ENCODE measurements at places on chromosomes 2 and 18.

DNA sequence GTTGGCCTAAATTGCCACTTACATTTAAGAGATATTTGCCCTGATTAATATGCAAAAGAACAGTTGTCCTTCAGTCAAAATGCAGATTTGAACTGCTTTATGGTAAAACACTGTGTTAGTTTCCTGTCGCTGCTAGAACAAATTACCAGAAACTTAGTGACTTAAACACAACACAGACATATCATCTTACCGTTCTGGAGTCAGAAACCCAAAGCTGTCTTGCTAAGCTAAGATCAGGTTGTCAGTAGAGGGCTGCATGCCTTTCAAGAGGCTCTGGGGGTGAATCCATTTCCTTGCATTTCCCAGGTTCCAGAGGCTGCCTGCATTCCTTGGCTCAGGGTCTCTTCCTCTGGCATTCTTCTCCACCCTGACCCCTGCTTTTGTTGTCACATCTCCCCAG lies 149.5 kb downstream of the FAM161A start:
- no peak for DNase-seq

DNA sequence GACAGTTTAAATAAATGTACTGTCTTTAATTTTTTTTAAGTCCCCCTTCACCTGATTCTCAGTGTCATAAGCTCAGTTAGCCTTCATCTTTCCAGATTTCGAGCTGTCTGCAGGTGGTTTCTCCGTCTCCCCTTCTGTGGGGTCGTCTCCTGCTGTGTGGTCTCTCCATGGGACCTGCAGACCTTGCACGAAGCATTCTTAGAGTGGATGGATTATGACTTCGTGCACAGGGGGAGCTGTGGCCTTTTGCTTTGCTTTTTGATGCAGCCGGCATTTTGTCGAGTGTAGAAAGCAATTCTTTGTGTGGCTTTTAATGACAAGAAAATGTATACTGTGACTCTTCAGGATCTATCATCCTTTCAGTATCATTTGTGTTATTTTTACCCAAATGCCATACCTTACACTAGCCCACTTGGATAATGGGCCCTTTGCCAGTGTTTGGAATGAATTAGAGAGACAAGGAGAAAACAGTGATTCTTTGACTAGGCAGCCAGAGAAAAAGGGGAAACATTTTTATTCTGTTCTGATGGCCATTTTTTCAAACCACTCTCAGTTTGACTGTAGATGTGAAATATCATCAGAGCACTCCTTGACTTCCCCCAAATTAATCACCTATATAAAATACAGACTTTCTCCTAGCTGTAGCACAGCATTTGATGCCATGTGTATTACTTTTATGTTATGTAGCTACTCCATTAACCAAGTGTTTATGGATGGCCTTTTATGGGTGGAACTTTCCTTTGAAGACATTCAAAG lies 54.3 kb downstream of the ITGA6 start:
- DNase-seq, result no peak

DNA sequence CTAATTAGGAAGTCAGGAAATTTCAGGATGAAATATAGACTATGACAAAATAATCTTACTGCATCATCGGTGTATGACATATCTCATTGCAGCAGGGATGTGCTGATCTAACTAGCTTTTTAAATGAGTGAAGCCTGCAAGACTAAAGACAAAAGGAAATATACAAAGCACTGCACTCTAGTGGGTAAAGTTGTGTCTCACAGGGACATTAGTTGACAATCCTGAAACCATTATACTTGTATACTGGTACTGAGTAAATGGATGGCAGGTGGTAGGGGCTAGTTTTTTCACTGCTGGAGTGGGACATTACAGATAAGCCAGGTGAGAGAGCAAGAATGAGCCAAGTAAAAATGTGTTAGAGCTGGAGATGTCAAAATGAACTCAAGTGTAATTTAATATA lies 317.5 kb upstream of the RAB6C start:
- no peak for DNase-seq

GRCh38 chr2:158115202-158115767 lies 13.6 kb downstream of the UPP2 start:
- no peak for DNase-seq

GRCh38 chr2:38444247-38444646 lies 67.2 kb upstream of the ATL2 start:
- no peak for DNase-seq

- DNase-seq, result no peak
Observed at GRCh38 chr2:33791625-33792024, 192.5 kb upstream of the FAM98A start.

DNA sequence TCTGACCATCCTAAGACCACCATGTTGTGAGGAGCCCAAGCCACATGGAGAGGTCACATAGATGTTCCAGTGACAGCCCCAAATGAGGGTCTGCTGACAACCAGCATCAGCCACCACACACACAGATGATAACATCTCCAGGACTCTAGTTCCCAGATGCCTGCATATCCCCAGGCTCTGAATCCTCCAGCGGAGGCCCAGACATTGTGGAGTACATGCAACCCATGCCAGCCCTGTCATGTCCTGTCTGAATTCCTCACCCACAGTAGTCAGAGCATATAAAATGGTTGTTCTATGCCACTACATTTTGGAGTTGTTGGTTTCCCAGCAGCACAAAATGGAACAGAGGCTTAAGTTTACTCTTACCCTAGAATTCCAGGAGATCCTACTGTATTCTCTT lies 122.0 kb upstream of the SLC35G4 start:
- no peak for DNase-seq

- DNase-seq, result no peak
Observed at GRCh38 chr2:215060861-215061536, 77.4 kb downstream of the ABCA12 start.

DNA sequence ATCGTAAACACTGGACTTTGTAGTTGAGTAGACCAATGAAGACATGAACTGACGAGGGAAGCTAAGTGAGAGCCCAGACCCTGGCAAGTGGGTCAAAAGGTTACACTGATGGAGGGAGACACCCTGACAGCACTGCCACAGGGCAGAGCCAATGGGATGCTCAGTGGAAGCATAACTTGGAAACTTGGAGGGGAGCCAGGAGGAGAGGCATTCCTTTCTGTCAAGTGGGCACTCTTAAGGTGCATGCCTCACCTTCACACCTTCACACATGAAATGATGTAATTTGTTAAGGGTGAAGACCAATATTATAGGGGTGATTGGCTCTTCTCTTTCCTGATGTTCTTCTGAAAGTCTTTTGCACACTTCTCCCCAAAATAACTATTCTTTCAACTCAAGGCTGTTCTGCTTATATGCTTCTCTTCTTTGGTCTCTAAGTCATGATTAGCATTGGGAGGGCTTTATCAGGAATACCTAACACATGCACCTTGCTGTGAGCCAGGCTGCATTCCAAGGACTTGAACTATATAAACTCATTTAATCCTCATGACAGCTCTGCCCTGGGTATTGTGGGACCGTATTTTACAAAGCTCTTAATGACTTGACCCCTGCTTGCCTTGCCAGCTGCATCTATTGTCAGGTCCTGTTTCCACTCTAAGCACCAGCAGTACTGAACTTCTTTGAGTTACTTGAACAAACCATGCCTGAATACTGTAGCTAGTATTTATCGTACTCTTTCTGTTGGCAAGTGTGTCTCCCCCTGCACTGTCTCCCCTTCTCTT lies 19.0 kb downstream of the RPL37A start:
- DNase-seq, result no peak

DNA sequence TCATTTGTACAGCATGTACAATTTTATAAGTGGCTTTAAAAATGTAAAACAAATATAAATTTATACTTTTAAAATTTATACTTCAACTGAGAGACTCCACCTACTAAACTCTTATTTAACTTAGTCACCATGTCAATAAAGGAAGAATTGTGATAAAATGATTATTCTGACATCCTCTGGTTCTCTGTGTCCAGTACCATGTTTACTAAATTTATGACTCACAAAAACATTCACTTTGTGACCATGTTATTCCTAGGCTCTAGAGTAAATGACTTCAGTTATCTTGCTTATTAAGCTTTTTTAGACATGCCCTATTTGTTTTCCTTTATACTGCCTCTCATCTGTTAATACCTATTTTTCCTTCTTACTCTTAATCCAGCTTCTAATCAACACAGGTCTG lies 959.6 kb upstream of the SLC39A10 start:
- DNase-seq, result no peak

DNA sequence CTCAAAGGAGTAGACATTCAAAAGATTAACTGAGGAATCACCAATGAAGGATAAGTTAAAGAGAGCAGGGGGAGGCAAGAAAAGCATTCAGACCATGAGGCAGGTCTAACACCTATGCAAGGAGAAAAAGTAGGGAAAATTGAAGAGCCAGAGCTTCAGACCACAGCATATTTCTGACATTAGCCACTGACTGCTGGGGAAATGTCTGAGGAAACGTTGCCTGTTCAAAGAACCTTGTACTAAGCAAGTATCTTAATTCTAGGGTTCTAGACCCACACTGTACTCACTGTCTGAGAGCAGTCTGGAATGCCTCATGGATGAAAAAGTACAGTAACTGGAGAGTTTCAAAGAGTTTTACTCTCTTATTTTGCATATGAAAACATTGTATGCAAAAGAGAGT lies 39.5 kb upstream of the TFPI start:
- DNase-seq, result no peak

GRCh38 chr2:17607379-17607778 lies 66.9 kb downstream of the VSNL1 start:
- no peak for DNase-seq

DNA sequence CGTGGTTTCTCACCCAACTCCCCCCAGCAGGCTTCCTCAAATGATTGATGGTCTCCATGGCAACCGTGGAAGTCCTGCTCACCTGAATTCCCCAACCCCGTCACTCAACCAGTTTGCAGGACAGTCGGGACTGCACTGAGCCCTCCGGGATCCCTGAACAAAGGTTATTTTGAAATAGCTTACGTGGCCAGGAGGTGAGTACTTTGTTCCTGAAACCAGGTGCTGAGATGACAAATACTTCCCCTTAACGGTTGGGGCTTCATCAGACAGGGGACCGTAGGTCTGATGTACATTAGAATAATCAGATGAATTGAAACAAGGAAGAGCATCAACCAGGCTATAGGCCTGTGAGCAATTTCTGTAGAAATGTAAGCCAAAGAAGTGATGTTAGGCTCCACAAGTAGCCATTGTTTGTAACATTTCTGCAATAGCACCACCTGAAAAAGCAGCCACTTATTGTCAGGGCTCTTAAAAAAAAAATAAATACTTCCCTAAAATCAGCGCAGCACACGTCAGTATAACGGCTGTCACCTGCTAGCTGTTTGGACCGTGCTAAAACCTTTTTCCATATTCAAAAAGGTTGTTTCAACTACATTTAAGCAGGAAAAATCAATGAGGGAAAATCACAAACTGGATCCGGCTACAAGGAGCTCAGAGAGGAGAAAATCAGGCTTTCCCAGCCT lies 206.4 kb upstream of the ID2 start:
- peak; percentile 52 for DNase-seq

DNA sequence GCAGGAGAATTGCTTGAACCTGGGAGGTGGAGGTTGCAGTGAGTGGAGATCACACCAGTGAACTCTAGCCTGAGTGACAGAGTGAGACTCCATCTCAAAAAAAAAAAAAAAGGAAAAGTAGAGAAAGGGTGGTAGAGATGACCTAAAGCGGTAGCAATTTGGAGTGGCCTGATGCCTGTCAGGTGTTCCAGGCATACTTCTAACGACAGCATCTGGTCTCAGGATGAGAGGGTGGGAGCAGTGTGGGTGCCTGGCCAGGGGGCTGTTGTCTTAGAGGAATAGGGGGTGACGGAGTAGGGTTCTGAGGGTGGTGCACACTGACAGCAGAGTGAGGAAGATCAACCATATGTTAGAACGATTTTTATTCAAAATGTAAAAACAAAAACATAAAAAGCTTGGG lies 21.8 kb downstream of the ZNF236 start:
- no peak for DNase-seq

DNA sequence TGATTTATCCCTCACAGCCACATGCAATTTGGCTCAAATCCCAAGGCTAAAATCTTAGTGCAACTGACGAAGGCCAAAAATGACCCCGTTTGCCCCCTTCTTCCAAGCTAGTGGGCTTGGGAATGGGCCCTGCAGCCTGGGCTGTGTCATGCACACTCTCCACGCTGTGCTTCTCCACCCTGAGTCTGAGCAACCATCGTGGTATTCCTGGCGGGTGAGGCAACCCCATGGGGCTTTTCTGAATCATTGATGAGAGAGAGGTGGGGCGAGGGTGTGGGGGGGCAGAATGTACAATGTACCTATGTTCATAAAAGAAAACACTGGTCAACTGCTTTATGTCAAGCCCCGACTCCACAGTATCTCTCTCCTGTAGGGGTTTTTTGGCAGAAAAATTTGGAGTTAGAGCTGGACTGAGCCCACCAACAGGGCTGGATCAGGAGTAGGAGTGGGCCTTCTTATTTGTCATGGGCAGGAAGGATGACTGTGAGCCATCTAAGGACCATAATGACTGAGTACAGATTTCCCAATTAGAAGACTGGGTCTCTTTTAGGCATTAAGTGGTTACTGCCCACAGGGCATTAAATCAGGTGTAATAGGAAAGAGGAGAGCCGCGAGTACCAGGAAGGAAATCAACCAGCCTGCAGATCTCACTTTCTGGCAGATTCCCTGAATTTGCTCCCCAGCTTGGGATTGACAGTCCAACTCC lies 8.9 kb downstream of the SULT1C2 start:
- no peak for DNase-seq

DNA sequence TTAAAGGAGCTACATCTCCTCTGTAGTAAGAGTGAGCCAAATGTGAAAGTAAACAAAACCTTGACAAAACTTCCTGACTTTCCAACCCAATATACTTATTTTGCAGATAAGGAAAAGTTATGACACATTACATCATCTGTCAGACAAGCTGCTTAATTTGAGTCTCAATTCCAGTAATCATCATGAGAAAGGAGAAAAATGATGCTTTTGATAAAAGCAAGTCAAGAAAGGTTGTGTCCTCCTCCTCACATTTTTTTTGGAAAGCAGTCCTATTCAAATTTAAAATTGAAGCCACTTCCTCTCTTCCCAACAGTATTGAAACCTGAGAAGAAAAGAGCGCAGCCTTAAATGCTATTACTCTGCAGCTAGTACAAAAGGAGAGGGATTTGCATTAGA lies 519.6 kb downstream of the LRP1B start:
- DNase-seq, result no peak

GRCh38 chr2:208594642-208595385 lies 188.2 kb downstream of the PTH2R start:
- DNase-seq, result no peak

GRCh38 chr18:47143899-47144485 lies 6.3 kb downstream of the HDHD2 start:
- DNase-seq, result no peak

GRCh38 chr2:62727259-62727867 lies 21.9 kb downstream of the EHBP1 start:
- no peak for DNase-seq

DNA sequence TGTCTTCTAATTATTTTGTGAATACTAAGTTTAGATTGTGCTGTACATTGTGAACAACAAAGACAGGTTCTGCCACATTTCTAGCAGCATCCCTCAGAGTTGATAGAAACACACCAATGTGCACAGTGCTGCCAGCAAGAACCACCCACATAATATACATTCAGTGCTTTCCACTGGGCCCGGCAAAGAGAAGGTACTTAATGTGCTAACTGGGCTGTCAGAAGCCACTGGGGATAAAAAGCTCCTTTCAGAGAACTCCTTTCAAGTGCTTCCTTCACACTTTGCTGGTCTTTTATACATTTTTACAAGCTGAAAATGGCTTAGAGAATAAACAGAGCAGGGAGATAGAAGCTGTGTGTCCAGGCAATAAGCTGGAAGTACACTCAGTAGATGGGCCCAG lies 58.0 kb upstream of the CAPN13 start:
- DNase-seq, result no peak

- DNase-seq, result no peak
Observed at GRCh38 chr2:172283476-172283875, 143.9 kb upstream of the ITGA6 start.

GRCh38 chr2:210388148-210388547 lies 73.2 kb upstream of the MYL1 start:
- no peak for DNase-seq

Measured in stimulated activated naive CD4-positive, alpha-beta T cell treated with Interleukin-2 at 50 U/mL for 16 hours (primary cell).